ENCODE measurements at places on chromosomes 16 and 17. TPM values are rescaled to one million over a fixed set of nuclear protein-coding genes. Genes with fewer than 3 reads are reported as not detected.

GRCh38 chr16:85027958-85028684 is 526 bp downstream of the KIAA0513 start:
- no peak for DNase-seq

CLEC3A gene
- polyA plus RNA-seq, result not detected

- DNase-seq, result no peak
Measured at GRCh38 chr17:56292578-56292977, 139.3 kb downstream of the ANKFN1 start.

- DNase-seq, result peak; percentile 10
Measured at GRCh38 chr16:20023190-20023589, 50.5 kb downstream of the GPR139 start.

GRCh38 chr16:724188-725040 is 1.8 kb downstream of the CCDC78 start:
- no peak for DNase-seq

MC1R gene
- 2.1 TPM for polyA plus RNA-seq

ST6GALNAC1 gene
- polyA plus RNA-seq, result not detected

DNA sequence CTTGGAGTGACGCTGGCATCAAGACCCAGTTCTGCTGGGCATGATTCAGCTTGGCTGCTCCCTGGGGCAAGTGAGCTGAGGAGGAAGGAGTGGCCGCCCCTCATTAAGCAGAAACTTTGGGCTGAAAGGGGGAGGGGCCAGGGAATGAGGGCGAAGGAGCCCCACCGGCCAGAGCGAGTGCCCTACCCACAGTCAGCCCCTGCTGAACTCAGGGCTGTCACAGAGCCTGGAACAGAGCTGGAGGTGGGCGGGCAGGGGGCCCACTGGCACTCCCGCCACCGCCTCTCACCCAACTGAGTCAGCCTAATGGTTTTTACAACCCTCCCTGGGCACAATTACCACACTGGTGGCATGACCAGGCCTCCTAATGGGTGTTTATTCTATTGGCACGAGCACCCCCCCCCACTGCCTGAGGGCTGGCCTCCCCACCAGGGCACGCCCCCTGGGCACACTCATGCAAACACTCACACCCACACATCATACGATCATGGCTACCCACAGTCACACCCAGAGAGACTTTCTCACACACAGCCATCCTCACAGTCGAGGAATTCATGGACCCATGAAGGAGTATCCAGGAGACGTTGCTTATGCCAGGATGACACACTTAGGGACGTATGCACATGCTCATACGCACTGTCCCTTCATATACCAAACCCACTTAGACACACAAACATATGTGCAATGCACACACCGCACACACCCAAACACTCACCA is 19.2 kb downstream of the UNC119 start:
- DNase-seq, result peak; percentile 53

MYLK3 gene
- polyA plus RNA-seq, result 1.5 TPM

ARL5C gene
- polyA plus RNA-seq, result not detected

VTN gene
- 3.5 TPM for polyA plus RNA-seq

RNPS1 gene
- polyA plus RNA-seq, result 102 TPM

DNA sequence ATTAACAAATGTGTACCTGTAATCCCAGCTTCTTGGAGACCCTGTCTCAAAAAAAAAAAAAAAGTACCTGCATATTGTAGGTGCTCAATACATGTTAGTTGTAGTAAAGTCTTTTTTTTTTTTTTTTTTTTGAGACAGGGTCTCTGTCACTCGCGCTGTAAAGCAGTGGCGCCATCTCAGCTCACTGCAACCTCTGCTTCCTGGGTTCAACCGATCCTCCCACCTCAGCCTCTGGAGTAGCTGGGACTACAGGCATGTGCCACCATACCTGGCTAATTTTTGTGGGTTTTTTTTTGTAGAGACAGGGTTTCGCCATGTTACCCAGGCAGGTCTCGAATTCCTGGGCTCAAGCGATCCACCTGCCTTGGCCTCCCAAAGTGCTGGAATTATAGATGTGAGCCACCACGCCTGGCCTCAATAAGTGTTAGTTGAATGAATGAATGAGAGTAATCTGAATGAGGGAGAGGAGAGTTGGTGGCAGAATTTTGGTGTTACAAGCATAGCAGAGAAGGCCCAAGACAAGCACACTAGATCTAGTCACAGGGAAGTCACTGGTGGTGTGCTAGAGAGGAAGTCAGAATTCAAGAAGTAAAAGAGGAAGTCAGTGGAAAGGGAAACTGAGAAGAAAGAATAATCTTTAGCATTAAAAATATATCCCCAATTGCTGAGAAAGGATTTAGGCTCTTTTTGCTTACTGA is 9.4 kb upstream of the MYL4 start:
- DNase-seq, result no peak

MTSS2 gene
- 19.2 TPM for polyA plus RNA-seq

GRCh38 chr16:35533683-35534082 is 2074.3 kb downstream of the TP53TG3F start:
- no peak for DNase-seq

TTYH2 gene
- polyA plus RNA-seq, result 2.4 TPM

CCL7 gene
- polyA plus RNA-seq, result not detected

DNA sequence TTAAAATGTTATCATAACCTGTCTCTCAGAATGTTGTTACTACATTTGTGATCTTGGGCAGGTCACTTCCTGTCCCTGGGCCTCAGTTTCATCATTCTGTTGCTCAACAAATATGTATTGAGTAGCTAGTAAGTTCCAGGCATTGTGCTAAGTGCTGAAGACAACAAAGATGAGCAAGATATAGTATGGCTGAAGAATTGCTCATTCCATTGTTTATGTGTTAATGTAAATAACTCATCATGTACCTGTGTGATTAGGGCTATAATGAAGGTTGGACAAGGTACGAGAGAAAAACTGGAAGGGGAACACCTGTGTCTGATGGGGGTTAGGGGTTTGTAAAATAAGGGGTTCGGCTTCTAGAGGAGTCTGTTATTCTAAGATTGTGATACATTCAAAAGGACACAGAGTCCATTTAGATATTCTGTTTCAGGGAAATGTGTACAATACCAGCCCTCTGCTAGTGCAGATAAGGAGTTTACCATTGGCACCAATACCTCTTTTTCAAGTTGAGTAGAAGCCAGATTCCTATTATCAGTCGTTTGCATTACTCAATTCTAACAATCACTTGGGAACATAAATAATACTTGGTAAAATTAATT is 20.0 kb downstream of the TUBG1 start:
- DNase-seq, result no peak

- DNase-seq, result peak; percentile 53
Measured at GRCh38 chr16:89297156-89297874, 79.8 kb downstream of the ZNF778 start.

ACE gene
- polyA plus RNA-seq, result 12.9 TPM

DNA sequence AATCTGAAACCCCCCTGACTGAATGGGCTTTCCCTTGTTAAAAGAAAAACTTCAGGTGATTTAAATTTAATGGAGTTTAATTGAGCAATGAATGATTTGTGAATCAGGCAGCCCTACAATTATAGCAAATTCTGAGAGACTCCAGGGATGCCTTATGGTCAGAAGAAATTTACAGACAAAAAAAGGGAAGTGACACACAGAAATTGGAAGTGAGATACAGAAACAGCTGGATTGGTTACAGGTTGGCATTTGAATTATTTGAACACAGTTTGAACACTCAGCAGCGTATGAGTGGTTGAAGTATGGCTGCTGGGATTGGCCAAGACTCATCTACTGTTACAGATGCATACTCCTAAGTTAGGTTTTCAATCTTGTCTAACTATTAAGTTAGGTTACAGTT is 19.0 kb upstream of the CPHXL start:
- DNase-seq, result no peak

DNA sequence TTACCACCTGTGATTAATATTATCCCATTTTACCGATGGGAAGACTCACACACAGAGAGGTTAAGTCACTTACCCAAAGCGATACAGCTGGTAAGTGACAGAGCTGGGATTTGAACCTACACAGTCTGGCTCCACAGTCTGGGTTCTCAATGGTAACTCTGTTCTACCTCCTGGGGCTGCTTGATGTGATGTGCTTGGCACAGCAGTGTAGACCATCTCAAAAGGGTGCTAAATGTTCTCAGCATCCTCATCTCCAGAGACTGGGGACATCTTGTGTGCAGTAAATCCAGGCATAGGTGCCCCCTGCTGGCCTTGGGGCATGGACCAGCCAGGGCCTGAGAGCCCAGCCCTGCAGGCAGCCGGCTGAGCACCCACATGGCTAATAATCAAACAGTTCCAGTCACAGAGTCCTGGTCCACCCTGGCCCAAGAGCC is 15.4 kb upstream of the KATNB1 start:
- peak; percentile 61 for DNase-seq

DNAI2 gene
- polyA plus RNA-seq, result not detected

- DNase-seq, result no peak
Measured at GRCh38 chr16:722835-723633, 2.1 kb downstream of the ANTKMT start.

- DNase-seq, result no peak
Measured at GRCh38 chr16:19196871-19197270, 28.8 kb downstream of the SYT17 start.

DNA sequence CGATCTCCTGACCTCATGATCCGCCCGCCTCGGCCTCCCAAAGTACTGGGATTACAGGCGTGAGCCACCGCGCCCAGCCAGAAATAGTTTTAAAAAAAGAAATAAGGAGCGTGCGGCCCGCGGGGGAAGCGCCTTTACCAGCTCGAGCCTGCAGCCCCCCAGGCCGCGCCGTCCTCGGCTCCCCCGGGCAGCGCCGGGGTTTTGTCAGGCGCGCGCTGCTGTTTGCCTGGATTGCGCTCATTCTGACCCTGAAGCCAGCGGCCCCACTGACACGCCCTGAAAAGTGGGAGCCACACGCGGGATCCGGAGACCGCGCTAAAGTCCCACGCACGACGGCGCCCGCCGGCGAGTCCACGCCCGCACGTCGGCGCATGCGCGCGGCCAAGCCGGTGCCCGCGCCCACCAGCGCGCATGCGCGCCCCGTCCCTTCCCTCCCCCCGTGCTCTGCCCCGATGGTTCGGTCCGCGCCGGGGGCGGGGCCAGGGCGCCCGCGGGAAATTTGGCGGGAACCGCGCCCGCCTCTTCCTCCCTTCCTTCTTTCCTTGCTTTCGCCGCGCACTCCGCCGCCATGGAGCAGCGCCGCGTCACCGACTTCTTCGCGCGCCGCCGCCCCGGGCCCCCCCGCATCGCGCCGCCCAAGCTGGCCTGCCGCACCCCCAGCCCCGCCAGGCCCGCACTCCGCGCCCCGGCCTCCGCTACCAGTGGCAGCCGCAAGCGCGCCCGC is at the start of gene CDT1:
TSS of gene CDT1 (plus strand) at position 526 of the 724 bp plus-strand sequence. CDS start at position 569, 43 bp downstream.
- peak; percentile 95 for DNase-seq

GRCh38 chr17:44004077-44004760 is at the start of gene NAGS:
TSS of gene NAGS (plus strand) at chr17:44004622. CDS start at chr17:44004664, 42 bp downstream.
- DNase-seq, result peak; percentile 45

- DNase-seq, result peak; percentile 65
Measured at GRCh38 chr16:49274591-49274990, 7.0 kb downstream of the CBLN1 start.

KRTAP4-9 gene
- not detected for polyA plus RNA-seq

DNA sequence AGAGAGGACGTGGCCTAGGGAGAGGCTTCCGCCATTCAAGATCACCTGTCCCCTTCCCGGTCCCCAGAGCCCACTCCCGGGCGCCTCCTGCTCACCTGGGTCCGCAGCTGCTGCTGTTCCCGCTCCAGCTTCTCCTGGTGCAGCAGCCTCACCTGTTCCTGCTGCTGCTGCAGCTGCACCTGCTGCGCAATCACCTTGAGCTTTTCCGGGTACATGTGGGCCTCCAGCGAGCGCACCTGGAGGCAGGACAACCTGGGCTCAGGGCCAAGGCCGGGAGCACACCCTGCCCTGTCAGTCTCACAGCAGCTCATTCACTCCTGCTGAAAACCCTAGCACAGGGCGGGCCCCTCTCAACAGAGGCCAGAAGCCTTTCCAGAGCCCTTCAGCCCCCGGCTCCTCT is 12.5 kb downstream of the TFAP4 start:
- DNase-seq, result no peak

GRCh38 chr16:4692460-4693295 is 684 bp upstream of the NUDT16L1 start:
- no peak for DNase-seq
